ENCODE measurements at places on chromosomes 11 and 22.

- no peak for DNase-seq
These were observed 3.2 kb upstream of the AP1B1 start for GRCh38 chr22:29391546-29391945.

DNA sequence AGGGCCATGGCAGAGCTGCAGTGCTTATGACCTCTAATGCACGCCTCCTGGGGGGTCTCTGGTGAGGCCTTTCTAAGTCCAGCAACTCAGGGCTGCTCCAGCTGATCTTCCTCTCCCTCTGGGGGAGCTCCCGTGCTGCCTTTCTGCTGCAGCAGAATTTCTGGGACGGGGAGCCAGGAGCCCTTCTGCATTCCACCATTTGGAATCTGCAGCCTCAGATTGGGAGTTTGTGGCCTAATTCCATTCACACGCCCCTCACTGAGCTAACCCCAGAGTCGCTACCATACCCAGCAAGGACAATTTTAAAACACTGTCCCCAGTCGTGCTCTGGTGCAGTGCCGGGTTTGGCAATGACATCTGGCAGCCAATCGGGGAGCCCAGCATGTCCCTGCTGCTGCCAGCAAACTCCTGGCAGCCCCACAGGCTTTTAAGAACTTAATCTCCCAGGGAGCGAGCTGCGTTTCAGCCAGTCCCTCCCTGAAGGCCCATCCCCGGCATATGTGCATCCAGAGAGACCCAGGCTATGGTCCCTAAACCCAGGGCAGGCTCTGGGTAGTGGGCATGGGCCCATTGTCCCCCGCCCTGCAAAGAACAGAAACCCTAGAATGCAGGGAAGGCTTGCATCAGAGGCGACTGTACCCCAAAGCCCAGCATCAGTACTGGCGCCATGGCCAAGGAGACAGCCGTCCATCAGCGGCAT is 4.7 kb downstream of the SHANK2 start:
- peak; percentile 77 for DNase-seq

GRCh38 chr11:61985869-61986268 is 18.4 kb upstream of the FTH1 start:
- DNase-seq = no peak

DNA sequence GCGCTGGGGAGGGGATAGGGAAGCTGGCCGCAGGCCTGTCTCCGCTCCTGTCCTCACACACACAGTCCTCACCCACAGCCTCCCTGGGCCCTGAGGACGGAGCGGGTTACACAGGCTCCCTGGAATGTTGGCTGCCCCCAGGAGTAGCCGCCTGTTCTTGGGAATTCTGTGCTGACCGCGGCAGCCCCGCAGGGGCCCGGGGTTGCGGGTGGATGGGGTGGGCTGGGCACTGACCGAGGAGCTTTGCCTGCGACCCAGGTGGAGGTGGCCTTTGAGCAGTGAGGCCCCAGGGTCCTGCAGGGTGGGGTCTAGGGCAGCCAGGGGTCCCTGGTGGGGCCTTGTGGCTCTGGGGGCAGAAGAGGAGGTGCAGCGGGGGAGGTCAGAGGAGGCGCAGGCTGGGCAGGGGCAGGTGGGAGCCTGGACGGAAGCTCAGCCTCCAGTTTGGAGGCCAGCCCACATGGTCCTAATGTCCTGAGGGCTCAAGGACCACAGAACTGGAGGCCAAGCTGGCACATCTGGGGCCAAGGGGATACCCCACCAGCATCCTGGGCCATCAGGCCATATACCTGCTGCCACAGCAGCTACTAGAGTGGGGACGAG is 6.6 kb upstream of the MRGPRG start:
- DNase-seq = peak; percentile 34

DNA sequence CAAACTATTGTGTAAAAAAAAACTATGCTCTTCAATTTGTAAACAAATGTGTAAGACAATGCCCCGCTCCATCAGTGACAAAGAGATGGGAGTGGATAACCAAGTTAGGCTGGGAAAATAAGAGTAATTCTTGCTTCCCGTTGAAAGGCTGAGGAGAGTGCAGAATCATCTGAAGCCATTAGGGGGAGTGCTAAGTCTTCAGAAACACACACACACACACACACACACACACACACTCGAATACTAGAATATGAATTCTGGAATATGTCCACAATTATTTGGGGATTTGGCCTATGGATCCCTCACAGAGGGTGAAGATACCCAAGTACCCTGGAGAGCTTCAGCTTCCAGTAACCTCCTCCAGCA is 27.8 kb upstream of the ROBO3 start:
- no peak for DNase-seq

DNA sequence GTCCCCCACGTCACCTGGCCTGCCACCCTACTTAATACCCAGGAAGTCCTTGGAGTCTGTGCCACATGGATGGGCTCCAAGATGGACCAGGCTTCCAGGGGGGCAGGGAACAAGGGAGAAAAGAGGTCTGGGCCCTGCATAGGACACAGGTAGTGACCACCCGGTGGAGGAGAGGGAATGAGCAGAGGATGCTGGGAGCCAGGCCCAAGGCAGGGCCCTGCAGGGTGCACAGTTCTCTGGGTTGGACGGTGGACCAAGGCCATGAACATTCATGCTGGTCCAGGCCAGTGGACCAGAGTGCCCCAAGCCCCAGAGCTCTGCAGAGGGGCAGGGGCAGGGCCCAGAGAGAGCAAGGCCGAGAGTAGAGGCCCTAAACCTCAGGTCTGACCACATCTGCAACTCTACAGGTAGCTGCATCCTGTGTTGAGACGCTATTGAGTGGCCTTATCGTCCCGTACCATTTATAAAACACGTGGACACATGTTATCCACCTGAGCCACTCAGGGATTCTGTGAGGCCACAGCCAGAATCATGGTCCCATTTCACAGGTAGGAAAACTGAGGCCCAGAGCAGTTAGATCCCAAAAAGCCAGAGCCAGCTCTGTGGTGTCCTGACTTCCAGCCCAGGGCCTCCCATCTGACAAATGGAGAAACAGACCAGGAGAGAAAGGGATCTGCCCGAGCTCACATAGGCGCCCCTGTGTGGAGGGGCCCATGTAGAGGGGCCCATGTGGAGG is 46.4 kb downstream of the IGLL5 start:
- no peak for DNase-seq

GRCh38 chr11:32426192-32426591 is 9.1 kb downstream of the WT1 start:
- no peak for DNase-seq

GRCh38 chr11:282171-282570 is 4.0 kb downstream of the NLRP6 start:
- peak; percentile 24 for DNase-seq

DNA sequence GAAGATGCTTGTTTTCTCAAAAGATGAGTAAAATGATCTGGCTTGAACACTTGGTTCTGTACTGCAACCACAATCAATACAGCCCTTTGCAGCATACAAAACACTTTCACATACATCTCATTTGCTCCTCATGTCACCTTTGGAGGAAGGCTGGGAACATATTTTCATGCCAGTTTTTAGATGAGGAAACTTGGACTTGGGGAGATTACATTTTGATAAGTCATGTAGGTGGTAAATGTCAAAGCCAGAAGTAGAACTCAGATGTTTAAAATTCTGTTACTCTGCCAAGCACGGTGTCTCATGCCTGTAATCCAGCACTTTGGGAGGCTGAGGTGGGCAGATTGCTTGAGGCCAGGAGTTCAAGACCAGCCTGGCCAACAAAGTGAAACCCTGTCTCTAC is 121.8 kb downstream of the MICAL2 start:
- no peak for DNase-seq

DNA sequence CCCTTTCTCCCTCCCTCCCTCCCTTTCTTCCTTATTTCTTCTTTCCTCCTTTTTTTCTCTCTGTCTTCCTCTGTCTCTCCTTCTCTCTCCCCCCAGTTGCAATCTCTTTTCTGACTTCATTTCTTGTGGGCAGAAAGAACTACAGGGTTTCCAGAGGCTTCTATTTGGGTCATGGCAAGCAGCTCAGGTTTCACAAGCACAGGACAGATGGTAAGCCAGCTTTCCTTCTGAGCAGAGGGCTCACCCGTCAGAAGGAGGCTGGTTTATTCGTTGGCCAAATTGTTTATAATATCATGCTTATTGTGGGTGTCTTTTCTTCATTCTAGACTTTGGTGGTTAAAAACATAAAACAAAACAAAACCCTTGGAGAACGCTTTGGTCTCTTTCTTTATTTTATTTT is 58.9 kb upstream of the CLMP start:
- no peak for DNase-seq

DNA sequence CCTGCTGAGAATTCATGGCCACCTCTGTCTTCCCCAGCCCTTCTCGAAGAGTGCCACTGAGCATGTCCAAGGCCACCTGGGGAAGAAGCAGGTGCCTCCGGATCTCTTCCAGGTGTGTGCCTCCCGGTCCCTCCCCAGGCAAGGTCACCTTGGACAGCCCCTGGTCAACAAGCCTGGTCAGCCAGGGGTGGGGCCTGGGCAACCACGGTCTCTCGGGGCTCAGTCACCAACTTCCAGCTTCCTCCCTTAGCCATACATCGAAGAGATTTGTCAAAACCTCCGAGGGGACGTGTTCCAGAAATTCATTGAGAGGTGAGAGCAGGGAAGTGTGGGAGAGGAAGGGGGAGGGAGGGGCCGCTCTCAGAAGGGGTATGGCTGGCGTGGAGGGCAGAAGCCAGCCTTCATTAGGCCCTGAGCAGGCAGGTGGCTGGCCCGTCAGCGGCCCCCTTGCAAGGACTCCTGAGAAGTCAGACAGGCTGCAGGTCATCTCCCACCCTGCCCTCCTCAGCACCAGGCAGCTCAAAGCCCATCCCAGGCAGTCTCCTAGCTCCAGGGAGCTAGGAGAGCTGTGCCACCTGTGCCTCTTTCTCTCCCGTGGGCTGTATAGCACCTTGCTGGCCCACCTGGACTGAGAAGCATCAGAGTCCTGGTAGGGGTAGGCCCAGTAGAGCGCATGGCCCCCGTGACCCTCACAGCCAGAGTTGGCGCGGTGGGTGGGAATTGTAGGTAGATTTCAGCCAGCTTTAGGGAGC is 9.3 kb upstream of the ANKRD13D start:
- peak; percentile 37 for DNase-seq

DNA sequence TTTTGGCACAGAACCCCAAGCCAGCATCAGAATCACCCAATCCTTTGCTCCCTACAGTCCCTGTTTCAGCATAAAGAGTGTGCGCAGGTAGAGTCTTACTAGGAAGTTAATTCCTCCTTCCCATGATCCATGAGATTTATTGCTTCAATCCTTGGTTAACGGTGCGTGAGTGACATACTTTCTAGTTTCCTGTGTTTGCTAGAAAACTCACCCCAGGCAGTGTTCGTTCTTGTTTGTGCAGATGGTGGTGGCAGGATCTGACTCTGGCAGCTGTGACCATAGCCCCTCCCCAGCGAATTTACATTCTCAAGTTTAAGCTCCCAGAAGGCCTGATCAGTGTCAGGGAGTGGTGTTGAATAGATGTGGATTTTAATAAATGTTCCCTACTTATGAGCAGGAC is 106.7 kb upstream of the CCT8L2 start:
- DNase-seq = no peak

DNA sequence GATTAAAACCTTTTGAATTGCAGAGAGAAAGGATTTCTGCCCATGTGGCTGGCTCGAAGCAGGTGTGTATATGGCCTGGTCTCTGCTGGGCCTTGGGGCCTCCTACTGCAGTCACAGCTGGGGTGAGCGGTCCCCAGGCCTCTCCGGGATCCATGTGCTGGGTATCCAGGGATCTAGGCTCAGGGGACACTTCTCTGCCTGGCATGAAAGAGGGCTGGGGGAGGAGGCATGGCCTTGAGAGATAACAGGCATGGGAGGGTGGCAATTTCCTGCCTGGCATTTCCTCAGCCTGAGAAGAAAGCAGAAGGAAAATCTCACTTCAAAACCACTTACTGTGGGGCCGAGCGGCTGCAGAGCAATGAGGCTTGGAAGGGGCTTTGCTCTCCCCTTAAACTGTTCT is 20.3 kb upstream of the PARVG start:
- DNase-seq = peak; percentile 13

DNA sequence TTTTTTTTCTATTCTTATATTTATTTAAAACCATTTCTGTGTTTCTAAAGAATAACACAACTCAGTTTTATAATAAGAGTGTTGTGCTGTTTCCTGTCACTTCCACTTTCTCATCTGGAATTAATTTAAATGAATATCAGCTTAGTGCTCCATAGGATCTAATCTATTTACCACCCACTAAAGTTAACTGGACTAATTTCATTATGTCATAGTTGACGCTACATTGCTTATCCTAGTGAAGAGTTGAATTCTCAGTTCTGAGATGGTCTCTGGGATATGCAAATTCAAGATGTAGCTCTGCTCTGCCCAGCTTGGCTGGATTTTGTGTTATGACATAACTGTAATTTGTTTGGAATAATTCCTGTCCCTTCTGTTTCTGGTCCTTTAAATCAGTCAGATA is 380.1 kb downstream of the METTL15 start:
- DNase-seq = no peak

GRCh38 chr22:38347944-38348750 is 30.9 kb upstream of the CSNK1E start:
- DNase-seq = no peak

GRCh38 chr11:114353443-114353842 is 46.9 kb downstream of the C11orf71 start:
- DNase-seq = no peak

DNA sequence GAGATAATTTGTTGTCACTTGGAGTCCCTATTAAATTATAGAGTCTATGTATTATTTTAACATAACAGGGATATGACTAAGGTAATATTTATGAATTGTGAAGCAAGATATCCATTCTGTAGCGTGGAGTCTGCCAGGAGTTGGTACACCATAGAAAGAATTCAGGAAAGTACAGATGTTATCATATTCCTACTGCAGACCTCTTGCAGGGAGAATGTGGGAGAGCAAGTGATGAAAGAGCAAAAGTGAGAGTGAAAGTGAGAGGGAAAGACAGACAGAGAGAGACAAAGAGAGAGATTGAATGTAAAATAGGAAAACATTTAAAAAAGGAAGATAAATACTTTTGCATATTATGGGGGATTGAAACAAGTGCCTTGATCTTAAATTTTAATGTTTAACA is 468.8 kb downstream of the CNTN5 start:
- no peak for DNase-seq

DNA sequence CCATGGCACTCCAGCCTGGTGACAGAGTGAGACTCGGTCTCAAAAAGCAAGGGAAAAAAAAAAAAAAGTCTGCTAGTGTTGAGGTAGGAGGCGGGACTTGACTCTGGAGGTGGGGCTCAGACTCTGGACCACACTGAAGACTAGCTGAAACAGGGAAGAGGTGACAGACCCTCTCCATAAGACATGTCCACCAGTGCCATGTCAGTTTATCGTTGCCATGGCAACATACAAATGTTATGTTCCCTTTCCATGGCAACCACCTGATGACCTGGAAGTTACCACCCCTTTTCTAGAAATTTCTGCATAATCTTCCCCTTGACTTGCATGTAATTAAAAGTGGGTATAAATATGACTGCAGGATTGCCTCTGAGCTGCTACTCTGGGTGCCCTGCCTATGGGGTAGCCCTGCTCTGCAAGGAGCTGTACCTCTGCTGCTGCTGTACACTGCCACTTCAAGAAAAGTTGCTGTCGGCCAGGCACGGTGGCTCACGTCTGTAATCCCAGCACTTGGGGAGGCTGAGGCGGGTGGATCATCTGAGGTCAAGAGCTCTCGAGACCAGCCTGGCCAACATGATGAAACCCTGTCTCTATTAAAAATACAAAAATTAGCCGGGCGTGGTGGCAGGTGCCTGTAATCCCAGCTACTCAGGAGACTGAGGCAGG is 55.1 kb downstream of the KIAA1671 start:
- no peak for DNase-seq

GRCh38 chr11:118771547-118772288 is 19.2 kb downstream of the DDX6 start:
- DNase-seq = no peak

Measured in Right ventricle myocardium superior (tissue), 1 donor.